A549 treated with Hydrocortisone at 1 μM for 4 hours (cell line): ENCODE measurements at places on chromosomes 7 and 10. TPM values are rescaled to one million over a fixed set of nuclear protein-coding genes. Genes with fewer than 3 reads are reported as not detected.

Gene FFAR4
- total RNA-seq: 0.06 to 0.12 TPM (median 0.08 TPM) in 5 replicates

Gene CDC14C
- not detected in 5 replicates for total RNA-seq

Gene EMX2
- not detected in 5 replicates for total RNA-seq

Gene UNCX
- 0.05 to 0.08 TPM (median 0.07 TPM) in 3 of 5 replicates, not detected in the others for total RNA-seq

Gene LRRC18
- total RNA-seq: not detected in 5 replicates

Gene CHAT
- not detected in 5 replicates for total RNA-seq

Gene CACNB2
- total RNA-seq: not detected in 5 replicates

Gene SYT15B
- 2.5 to 3.7 TPM (median 3.3 TPM) in 5 replicates for total RNA-seq

Gene ETV1
- total RNA-seq: 1.6 to 2.5 TPM (median 2.1 TPM) in 5 replicates

Gene CHPF2
- total RNA-seq: 41.0 to 46.4 TPM (median 43.4 TPM) in 5 replicates

Gene GIMAP8
- not detected in 5 replicates for total RNA-seq

Gene ERVW-1
- not detected in 5 replicates for total RNA-seq

Gene TMEM213
- total RNA-seq: not detected in 5 replicates

Gene NOD1
- total RNA-seq: 5.5 to 7.4 TPM (median 6.7 TPM) in 5 replicates

Gene EGR2
- total RNA-seq: 0.21 to 0.52 TPM (median 0.28 TPM) in 5 replicates

Gene AP5Z1
- total RNA-seq: 22.5 to 43.7 TPM (median 31.2 TPM) in 5 replicates

Gene TAS2R3
- total RNA-seq: not detected in 5 replicates

Gene MYH16
- total RNA-seq: 0.24 to 0.41 TPM (median 0.35 TPM) in 5 replicates

Gene PTPN20
- total RNA-seq: 2.9 to 5.1 TPM (median 4.1 TPM) in 5 replicates

Gene SH2B2
- total RNA-seq: 2.2 to 3.2 TPM (median 3.0 TPM) in 5 replicates

Gene MMRN2
- 1.0 to 1.2 TPM (median 1.1 TPM) in 5 replicates for total RNA-seq

Gene DLG5
- total RNA-seq: 30.4 to 42.7 TPM (median 36.6 TPM) in 5 replicates

Gene SPACDR
- 0.53 to 1.3 TPM (median 0.88 TPM) in 5 replicates for total RNA-seq

Gene CNTNAP2
- total RNA-seq: 0.01 to 0.10 TPM (median 0.02 TPM) in 3 of 5 replicates, not detected in the others

Gene ZNF804B
- total RNA-seq: not detected in 5 replicates

Gene COL26A1
- 0.41 to 0.67 TPM (median 0.59 TPM) in 5 replicates for total RNA-seq

Gene LFNG
- 12.9 to 19.4 TPM (median 18.7 TPM) in 5 replicates for total RNA-seq

Gene ZPBP
- not detected in 5 replicates for total RNA-seq

Gene ZMIZ1
- total RNA-seq: 31.4 to 46.3 TPM (median 40.4 TPM) in 5 replicates

Gene ZNF467
- 1.0 to 1.5 TPM (median 1.3 TPM) in 5 replicates for total RNA-seq

Gene FXYD4
- total RNA-seq: not detected in 5 replicates

Gene FKBP14
- 6.9 to 10.9 TPM (median 8.6 TPM) in 5 replicates for total RNA-seq

Gene SPDYE8
- not detected in 5 replicates for total RNA-seq
